Left ventricle myocardium inferior (tissue), 1 donor: ENCODE measurements at places on chromosomes 7 and 10. TPM values are rescaled to one million over a fixed set of nuclear protein-coding genes. Genes with fewer than 3 reads are reported as not detected.

- DNase-seq, result no peak
Measured at GRCh38 chr7:138776166-138776833, 21.5 kb upstream of the TMEM213 start.

DNA sequence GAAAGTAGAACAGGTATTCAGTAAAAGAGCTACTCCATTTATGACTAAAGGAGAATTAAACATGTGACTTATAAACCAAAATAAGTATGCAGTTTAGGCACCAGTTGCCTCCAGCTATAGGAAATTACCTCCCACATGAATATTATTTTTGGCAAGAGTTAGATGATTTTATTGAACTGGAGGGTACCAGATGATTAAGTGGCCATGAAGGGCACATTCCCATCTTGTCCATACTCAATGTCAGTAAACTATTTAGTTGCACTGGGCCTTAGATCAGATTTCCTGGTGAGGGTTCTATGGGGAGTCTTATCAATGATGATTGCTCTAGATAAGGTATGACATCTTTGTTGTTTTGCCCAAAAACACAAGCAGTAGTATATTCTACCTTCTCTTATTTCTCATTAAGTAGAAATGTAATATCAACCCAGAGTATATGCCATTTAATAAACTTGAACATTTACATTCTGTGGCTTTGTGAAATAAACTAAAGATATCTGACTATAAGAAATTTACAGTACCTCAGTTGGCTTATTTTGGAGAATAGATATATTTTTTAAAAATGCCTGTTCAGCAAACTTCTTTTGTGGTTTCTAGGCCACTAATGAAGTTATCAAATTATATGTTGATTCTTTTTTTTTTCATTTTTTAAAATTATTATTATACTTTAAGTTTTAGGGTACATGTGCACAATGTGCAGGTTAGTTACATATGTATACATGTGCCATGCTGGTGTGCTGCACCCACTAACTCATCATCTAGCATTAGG, 145.3 kb downstream of the SEMA3A start:
- no peak for DNase-seq

GRCh38 chr7:461117-461452, 58.6 kb downstream of the PDGFA start:
- DNase-seq, result no peak

DNA sequence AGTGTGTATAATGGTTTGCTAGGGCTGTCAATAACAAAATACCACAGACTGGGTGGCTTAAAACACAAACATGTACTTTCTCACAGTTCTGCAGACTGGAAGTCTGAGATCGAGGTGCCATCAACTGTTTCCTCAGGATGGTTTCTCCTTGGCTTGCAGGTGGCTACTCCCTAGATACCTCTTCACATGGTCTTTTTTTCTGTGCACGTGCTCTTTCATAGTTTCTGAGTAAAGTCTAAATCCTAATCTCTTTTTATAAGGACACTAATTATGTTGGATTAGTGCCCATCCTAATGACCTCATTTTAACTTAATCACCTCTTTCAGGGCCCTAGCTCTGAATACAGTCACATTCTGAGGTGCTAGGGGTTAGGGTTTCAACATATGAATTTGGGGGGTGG, 65.9 kb downstream of the AMPH start:
- no peak for DNase-seq

The ADGRA1 gene
- total RNA-seq, result not detected

The CAV1 gene
- 266 TPM for total RNA-seq

DNA sequence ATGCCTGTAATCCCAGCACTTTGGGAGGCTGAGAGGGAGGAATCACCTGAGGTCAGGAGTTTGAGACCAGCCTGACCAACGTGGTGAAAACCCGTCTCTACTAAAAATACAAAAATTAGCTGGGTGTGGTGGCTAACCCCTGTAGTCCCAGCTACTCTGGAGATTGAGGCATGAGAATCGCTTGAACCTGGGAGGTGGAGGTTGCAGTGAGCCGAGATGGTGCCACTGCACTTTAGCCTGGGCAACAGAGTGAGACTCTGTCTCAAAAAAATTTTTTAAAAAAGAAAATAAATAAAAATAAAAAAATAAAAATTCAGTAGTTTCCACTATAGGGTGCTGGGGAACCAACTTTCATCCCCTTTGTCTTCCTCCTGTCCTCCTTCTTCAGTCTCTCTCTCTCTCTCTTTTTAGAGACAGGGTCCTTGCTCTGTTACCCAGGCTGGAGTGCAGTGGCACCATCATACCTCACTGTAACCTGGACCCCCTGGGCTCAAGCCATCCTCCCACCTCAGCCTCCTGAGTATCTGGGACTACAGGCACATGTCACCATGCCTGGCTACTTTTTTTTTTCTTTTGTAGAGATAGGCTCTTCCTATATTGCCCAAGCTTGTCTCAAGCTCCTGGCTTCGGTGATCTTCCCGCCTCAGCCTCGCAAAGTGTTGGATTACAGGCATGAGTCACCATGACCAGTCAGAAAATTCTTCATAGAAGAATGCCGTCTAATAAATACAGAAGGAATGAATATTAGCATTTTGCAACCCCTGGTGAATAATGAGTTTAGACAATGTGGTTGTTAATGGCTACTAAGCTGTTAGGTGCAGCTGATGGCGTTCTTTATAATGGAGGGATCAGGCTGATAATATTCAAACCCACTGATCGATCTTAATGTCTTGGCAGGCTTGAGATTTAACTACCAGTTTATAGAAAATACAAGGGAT, 20.6 kb downstream of the RBM20 start:
- DNase-seq, result no peak

DNA sequence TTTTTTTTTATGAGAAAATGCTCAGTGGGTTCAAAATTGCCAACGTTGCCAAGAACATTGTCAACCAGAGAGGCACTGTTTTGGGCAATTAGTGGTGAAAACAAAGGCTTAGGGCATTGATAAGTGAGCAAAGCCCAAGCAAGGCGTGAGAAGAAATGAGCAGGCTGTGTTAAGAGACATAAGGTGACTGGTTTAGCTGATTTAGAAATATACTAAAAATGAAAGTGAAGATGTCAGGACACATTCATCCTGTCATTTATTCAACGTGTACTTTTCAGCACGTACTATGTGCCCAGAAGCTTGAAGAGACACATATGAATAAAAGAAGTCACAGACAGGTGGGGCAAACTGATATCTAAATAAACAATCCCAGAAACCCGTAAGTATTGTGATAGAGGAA, 31.8 kb downstream of the AOAH start:
- DNase-seq, result no peak

- no peak for DNase-seq
Measured at GRCh38 chr7:137636376-137636775, 210.4 kb downstream of the DGKI start.

- DNase-seq, result no peak
Measured at GRCh38 chr7:91434836-91435235, 170.6 kb downstream of the FZD1 start.

The LIPK gene
- not detected for total RNA-seq

GRCh38 chr10:123583639-123584418, 82.3 kb upstream of the GPR26 start:
- DNase-seq, result peak; percentile 66

GRCh38 chr7:157763279-157764000, 426.6 kb downstream of the DNAJB6 start:
- no peak for DNase-seq

The WIPF3 gene
- total RNA-seq, result 8.0 TPM

DNA sequence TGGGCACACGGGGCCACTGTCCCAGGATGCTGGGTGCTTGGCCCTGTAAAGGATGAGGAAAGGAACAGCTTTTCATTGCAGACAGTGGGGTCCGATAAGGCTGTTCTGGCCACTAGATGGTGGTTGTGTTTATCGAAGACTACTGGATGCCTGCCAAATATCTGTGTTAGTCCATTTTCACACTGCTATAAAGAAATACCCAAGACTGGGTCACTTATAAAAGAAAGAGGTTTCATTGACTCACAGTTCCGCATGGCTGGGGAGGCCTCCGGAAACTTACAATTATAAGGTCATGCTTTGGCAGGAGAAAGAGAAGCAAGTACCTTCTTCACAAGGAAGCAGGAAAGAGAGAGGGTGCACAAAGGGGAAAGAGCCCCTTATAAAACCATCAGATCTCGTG, 32.2 kb upstream of the GARS1 start:
- no peak for DNase-seq

DNA sequence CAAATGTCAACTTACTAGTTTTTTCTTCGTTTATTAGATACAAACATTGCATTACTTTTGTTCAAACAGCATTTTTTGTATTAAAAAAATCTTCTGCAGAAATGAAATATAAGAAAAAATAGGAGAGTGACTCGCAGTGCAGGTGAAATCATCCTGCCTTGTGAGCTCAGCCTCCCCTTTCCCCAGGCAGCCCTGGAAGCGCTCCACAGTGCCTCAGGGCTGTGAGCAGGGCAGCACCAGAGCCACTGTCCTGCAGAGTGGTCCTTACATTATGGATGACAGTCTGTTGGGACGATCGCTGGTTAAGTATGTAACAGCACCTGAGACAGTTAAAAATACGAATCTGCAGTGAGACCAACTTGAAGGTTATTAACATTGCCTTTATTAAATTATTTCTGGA, 695.4 kb upstream of the POM121L12 start:
- DNase-seq, result no peak

The ANLN gene
- total RNA-seq, result 2.1 TPM

- no peak for DNase-seq
Measured at GRCh38 chr7:129471402-129471827, 30.9 kb upstream of the SMKR1 start.

DNA sequence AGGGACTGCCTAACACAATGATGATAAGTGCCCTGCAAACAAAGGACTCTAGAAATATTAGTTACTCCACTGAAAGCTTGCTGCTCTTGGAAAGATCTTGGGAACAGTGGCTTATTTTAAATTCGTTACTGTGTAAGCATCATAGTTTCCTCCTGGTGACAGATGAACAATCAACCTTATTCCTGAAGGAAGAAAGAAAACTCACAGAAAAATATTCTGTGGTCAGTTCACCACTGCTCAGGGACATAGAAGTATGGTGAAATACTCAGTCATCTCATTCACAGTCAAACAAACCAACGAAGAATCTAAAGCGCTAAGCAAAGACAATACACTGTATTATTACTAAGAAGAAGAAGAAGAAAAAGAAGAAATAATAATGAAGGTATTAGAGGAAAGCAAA, 27.8 kb downstream of the MKX start:
- no peak for DNase-seq

The ZDHHC16 gene
- total RNA-seq, result 17.8 TPM

- no peak for DNase-seq
Measured at GRCh38 chr10:97905276-97905675, 55.6 kb downstream of the GOLGA7B start.

The WEE2 gene
- not detected for total RNA-seq

GRCh38 chr7:115059321-115059720, 137.4 kb downstream of the MDFIC start:
- DNase-seq, result no peak

- DNase-seq, result no peak
Measured at GRCh38 chr7:103689255-103689654, 243.2 kb upstream of the SLC26A5 start.

DNA sequence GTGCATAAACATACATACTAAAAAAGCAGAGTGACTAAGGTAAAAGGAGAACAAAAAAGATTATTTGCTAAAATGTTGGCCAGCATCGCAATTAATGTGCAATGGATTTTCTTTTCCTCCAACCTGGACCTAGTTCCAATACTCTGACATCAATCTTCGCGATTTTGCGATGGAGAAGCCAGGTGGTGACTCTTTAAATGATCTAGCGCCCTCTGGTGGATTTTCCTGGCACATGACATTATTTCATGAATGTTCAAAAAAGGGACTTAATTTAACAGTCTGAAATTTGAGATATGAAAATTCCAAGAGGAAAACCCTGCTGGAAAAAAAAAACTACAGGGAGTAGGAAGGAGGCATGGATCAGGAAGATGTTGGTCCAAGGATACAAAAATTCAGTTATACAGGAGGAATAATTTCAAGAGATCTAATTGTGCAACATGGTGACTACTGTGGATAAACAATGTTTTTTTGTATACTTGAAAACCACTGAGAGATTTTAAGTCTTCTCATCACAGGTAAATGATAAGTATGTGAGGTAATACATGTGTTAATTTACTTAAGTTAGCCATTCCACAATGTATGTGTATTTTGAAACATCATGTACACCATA, 4.3 kb upstream of the KCNMA1 start:
- no peak for DNase-seq

The ZNF485 gene
- total RNA-seq, result 1.5 TPM

The LAMB4 gene
- total RNA-seq, result 0.33 TPM

- DNase-seq, result no peak
Measured at GRCh38 chr7:76238326-76238725, 36.6 kb downstream of the SRRM3 start.

DNA sequence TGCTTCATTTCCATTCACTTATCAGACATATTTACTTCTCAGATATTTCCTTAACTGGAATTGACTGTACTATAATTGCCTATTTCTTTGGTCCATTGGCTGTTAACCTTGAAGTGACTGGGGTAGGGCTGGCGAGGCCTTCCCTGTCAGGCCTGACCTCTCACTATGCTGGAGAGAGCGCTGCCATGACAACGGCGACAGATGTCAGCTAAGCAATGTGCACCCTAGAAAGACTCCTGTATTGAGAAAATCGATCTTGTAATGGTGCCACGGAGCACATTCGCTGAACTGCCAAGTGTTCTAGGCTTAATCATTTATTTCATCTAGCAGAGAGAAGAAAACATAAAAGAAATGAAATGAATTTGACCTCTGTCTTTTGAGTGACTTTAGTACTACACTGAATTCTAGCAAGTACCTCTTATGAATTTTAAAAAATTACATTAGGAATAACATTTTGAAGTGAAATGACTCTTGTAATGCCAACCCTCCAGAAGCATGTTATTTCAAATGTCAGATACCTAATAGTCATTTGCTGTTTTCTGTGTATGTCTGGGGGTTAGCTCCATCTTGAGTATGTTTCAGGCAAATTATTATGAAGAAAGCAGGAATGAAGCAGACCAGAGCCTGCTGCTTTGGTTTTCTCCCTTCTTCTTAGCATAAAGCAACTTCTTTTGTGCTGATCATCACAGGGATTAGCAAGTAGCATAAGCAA, 148.0 kb downstream of the SNX10 start:
- no peak for DNase-seq

The ANXA8L1 gene
- total RNA-seq, result not detected

GRCh38 chr10:119352042-119352441, 144.7 kb downstream of the GRK5 start:
- DNase-seq, result no peak

The SPDYE17 gene
- total RNA-seq, result not detected

The ASB10 gene
- 35.4 TPM for total RNA-seq

DNA sequence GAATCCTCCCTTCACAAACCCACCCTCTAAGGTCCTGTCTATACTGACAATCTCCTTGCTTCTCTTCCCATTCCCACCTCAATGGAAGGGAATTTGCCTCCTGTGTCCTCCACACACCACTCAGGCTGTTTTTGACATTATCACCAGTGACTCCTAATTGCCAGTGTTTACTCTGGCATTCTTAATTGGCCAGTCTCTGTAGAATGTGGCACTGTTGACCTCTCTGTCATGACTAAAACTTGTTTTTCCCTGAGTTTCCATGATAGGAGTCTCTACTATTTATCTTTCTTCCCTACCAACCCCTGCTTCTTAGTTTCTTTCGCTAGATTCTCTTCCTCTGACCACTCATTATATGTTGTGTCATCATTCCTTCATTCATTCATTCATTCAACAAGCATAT, 12.1 kb downstream of the SLC16A12 start:
- DNase-seq, result no peak

- no peak for DNase-seq
Measured at GRCh38 chr10:97185326-97186058, at the start of gene SLIT1. Gene SLIT1 (minus strand): TSS chr10:97185959. CDS start chr10:97185674, 285 bp downstream.
